Cardiac fibroblast (primary cell): ENCODE measurements at places on chromosomes 1 and 21.

GRCh38 chr1:216805953-216806352, 82.7 kb upstream of the ESRRG start:
- no peak for DNase-seq

- no peak for DNase-seq
These were observed 33.1 kb downstream of the MTOR start for GRCh38 chr1:11229203-11229602.

GRCh38 chr1:63893976-63894375, 120.2 kb downstream of the ROR1 start:
- DNase-seq: no peak

DNA sequence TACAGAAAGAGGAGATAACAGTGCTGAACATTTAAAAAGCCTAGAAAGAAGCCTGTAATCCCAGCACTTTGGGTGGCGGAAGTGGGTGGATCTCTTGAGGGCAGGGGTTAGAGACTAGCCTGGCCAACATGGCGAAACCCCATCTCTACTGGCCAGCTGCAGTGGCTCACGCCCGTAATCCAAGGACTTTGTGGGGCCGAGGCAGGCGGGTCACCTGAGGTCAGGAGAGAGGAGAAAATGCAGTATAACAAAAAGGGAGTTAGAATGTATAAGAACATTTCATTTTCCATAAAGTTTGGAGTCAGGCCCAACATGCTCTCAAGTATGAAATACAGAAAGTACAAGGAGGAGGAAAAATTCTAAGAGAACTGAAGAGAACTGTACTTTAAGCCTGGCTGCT, 134.5 kb downstream of the SMYD3 start:
- DNase-seq: peak; percentile 23

- DNase-seq: no peak
These were observed 20.0 kb upstream of the BACE2 start for GRCh38 chr21:41147979-41148355.

- peak; percentile 46 for DNase-seq
These were observed 78.7 kb downstream of the SSBP3 start for GRCh38 chr1:54327386-54328065.

DNA sequence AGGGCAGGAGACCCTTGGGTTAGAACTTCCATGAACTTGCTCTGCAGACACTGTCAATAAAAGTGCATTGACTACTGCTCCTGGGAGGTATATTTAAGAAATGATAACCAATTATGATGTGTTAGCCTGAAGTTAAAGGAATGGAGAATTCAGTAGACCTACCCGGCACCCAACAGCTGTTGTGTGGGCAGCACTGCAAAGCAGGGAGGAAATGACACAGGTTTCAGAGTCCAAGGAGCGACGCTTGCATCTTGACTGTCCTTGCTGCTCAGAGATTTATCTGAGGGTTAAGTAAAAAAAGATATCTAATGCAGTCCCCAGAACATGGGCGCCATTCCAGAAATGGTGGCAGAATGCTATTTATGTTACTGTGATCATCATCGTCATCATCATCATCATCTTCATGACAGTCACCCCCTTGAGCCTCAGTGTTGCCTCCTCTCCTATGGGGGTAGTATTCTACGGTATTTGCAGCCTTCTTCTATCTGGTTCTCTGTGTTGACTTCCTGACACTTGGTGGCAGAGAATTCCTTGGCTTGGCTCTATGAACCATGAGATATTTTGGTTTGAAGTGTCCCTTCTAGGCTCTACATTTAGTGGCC, 225.9 kb downstream of the KAZN start:
- DNase-seq: no peak

GRCh38 chr1:231695439-231696255, 69.1 kb downstream of the DISC1 start:
- DNase-seq: peak; percentile 32

- DNase-seq: no peak
These were observed 192.3 kb downstream of the ZNF326 start for GRCh38 chr1:90187323-90187585.

- DNase-seq: no peak
These were observed 52.5 kb downstream of the CDC14A start for GRCh38 chr1:100404821-100405220.

DNA sequence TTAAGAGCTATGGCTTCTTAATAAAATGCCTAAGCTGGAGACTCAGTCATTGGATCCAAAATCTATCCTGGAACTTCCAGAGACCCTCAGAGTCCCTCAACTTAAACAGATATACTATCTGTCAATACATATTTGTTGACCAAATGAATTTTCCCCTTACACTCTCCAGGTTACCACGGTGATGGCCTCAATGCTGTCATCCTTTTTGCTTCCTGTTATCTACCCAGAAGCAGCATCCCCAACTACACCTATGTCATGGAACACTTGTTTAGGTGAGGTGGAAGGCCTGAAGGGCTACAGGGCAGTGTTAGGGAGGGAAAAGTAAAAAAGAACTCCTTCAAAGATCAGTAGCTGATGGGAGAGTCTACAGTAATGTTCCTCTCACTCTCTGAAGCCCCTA, 4.4 kb upstream of the C1orf56 start:
- DNase-seq: no peak

- DNase-seq: peak; percentile 33
These were observed 398 bp downstream of the PTPRU start for GRCh38 chr1:29236712-29237128.

- DNase-seq: no peak
These were observed 35.9 kb upstream of the RD3 start for GRCh38 chr1:211527888-211528287.

GRCh38 chr1:160631983-160632625, 14.7 kb downstream of the SLAMF1 start:
- DNase-seq: no peak

DNA sequence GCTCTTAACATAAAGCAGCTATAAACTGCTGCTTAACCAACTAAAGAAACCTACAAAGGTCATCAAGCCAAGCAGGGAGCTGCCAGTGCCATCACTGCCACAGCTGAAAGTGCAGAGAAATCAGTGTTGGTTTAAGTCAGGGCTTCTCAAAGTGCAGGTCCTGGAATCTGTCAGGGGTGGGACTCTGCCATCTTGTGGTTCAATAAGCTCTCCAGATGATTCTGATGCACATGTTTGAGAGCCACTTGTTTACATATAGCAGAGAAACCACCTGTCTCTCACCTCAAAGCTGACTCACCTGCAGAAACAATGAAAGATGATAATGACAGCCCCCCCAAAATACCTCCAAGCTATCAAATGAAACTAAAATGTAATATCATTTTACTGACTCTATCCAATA, 49.3 kb downstream of the SH3GLB1 start:
- DNase-seq: no peak

DNA sequence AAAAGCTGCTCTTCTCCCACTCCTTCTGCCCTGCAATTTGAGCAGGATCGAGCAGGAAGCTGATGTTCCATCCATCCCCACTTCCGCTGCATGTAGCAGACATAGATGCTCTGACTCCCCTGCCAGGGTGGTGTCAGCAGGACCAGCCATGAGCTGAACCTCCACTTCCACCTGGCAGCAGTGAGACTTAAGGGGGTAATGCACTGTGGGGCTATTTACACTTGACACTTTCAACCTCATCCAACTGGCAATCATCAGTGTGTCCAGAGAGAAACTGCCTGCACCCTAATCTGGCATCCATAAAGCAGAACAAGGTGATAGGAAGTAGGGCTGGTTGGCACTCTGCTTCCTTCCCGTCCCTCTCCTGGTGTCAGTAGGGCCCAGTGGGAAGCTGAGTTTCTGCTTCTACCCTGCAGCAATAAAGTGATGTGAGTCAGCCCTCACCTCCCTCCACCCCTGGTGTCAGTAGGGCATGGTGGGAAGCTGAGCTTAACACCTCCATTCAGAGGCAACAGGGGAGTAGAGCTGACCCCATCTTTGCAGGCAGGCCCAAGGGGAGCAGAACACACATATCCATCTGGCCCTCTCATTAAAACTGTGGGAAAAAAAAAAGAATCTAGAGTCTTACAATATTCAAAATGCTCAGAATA, 272.3 kb downstream of the PTPRU start:
- DNase-seq: no peak

GRCh38 chr21:43573921-43574320, 85.4 kb downstream of the HSF2BP start:
- DNase-seq: no peak

GRCh38 chr1:9345922-9346321, 53.2 kb downstream of the SPSB1 start:
- DNase-seq: no peak

DNA sequence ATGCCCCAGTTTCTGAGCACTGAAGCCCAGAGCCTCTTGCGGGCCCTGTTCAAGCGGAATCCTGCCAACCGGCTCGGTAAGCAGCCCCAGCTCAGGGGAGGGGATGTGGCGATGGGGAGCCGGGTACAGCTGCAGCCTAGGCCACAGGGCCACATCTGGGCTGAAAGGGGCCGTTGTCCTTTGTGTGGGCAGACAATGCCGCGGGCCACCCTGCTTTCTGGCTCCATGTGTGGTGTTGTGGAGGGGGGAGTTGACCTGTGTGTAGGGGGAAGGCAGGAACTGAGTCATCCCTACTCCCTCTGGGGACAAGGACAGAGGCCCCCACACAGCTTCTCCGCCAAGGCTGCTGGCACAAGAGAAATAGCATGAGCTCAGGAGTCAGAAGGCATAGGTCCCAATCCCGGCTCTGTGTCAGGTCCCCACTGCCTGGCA, 26.0 kb downstream of the RPS6KA1 start:
- DNase-seq: peak; percentile 14

GRCh38 chr1:37474046-37474696, at the start of gene ZC3H12A:
TSS of gene ZC3H12A (plus strand) at chr1:37474580. CDS start at chr1:37475497, 917 bp downstream.
- peak; percentile 93 for DNase-seq

- DNase-seq: no peak
These were observed 38.2 kb downstream of the RABGAP1L start for GRCh38 chr1:174197547-174197946.

DNA sequence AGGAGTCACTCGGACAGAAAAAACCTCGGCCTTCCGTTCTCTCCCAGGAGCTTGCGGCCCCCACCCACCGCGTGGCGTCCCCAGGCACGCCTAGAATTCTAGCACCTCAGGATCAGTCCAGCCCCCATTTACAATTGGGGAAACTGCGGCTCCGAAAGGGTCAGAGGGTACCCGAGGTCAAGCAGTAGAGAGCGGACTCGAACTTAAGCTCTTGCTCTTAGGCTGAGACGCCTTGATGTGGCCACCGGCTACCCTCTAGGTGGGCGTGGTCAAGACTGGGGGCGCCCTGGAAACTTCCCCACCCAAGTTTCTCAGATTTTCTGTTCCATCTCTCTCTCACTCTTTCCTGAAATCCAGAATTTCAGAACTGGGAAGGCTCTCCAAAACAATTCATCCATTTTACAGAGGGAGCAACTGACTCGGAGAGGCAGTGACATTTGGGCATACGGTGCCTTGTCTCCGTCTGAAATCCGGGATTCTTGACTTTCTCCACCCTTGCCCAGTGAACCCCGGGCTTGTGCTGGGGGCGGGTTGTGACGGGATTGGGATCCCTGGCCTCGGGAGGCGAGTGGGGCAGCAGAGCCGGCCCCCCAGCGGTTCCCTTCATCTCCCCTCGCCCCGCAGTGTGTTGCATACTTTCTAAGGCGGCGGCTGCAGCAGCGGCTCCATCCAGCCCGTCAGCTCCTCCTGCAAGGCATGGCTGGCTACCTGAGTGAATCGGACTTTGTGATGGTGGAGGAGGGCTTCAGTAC, 777 bp downstream of the AZIN2 start:
- no peak for DNase-seq

DNA sequence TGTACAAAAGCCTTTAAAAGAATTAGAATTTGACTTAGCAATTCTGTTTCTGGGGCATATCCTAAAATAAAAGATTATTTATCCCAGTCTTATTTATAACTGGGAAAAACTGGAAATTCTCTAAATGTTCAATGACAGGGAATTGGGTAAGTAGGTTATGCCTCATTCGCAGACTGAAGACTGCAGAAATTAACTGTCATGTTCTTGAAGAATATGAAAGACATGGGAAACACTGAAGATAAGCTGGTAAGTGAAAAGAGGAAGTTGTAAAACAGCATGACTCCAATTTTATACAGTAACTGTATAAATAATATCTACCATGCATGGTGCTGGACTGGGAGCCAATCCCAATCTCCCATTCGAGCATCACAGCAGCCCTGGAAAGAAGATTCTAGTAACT, 50.6 kb upstream of the SLC2A1 start:
- DNase-seq: no peak

- DNase-seq: peak; percentile 61
These were observed 13.5 kb downstream of the LDLRAP1 start for GRCh38 chr1:25556791-25557476.

- DNase-seq: no peak
These were observed 272.6 kb downstream of the MATN1 start for GRCh38 chr1:30450818-30451233.

GRCh38 chr1:13965770-13966398, 265.9 kb downstream of the PRDM2 start:
- peak; percentile 69 for DNase-seq

- no peak for DNase-seq
These were observed 136.6 kb upstream of the HMGB4 start for GRCh38 chr1:33727310-33727709.

- DNase-seq: no peak
These were observed 8.0 kb downstream of the RNPEP start for GRCh38 chr1:201990427-201990826.

DNA sequence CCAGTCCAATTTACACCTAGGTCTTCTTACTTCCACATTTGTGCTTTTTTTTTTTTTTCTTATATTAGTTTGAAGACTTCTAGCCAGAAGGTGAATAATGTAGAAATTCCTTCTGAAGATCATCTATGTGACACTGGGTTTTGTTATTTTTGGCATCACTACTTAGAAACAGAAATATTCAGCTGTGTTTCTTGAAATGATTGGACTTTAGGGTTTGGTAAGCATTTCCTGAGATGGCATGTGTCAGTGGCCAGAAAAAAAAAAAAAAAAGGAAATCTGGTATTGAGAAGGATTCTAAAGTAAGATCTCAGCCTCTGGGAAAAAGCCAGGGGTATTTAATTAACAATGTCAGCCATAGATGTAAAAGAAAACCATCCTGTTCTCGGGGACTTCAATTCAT, 43.4 kb upstream of the LRRC8C start:
- DNase-seq: peak; percentile 73

- DNase-seq: no peak
These were observed 116.9 kb upstream of the CD34 start for GRCh38 chr1:208027861-208028260.

DNA sequence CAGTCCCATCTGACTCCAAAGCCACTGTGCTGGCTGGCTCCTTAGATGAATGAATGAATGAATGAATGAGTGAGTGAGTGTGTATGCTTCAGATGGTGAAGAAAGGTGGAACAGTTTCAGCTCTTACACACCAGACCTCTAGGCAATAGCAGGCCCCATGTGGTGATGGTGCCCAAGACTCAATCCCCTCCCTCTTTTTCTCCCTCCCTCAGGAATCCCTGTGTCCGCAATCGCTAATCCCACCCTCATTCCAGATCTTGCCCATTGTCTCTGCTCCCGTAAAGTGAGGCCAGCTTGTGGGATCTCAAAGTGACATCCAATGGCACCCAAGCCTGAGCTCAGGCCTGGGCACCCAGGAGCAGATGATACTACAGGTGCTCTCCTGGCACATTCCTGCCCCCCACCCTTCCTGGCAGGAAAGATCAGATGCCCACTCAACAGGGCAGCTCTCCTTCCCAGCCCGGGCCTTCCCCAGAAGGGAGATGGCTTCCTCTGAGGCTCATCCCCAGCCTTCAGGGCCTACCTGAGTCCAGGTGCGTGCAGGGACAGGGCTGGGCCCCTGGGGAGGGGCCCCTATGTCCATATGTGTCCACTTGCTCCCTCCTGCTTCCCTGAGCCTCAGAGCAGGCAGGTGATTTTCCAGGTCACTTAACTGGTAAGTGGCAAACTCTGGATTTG, 106.4 kb downstream of the HMGB4 start:
- DNase-seq: no peak
